Activated CD8-positive, alpha-beta memory T cell treated with anti-CD3 and anti-CD28 coated beads, Interleukin-2, amount 10 ng/mL, durations not matched to agents 7 days and 5 days (primary cell): ENCODE measurements at places on chromosomes 12 and 14. TPM values are rescaled to one million over a fixed set of nuclear protein-coding genes. Genes with fewer than 3 reads are reported as not detected.

DNA sequence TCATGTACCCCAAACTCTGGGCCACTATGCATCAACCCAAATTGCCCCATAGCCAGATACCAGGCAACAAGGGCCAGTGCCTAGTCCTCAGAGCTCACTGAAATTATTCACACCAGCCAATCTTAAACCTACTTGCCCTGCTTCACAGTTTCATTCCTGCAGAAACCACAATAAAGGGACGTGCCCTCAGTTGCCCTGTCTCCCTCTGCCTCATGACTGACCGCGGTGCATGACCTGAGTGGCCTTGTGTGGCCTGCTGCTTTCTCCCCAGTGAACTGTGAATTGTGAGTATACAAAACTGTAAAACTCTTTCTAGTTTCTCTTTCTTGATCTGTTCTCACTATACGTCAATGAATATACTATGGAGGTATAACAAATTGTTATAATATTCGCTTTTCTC is 490.9 kb upstream of the MIS18BP1 start:
- no peak for DNase-seq

Gene TC2N
- 46.3 TPM for total RNA-seq

Gene LTBP2
- total RNA-seq, result 0.12 TPM

DNA sequence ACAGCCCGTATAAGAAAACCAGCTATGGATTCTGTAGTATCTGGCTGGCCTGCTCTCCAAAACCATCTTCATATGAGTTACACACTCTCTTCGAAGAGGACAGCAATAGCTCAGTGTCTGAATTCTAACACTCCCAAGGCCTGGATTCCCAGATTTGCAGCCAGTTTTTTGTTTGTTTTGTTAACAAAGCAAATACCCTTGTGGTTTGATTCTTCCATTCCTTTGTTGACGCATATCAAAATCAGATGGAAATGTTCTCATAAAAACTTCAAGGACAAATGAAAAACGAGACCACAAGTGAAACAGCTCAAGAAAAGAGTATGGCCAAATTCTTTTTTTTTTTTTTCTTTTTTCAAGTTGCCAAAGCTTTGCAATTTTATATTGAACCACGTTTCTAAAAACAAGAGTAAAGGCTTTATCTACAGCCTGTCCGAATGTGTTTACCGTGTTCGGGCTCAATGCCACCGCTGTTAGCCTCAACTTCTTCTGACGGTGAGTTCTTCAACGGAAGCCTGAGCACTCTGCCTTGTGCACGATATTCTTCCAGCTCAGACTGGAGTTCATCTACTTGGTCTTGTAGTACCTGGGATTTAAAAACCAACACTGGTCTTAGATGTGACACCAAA is 67.5 kb downstream of the NIN start:
- no peak for DNase-seq

Gene CTSG
- not detected for total RNA-seq

GRCh38 chr12:62328296-62328921 is 68.2 kb downstream of the USP15 start:
- DNase-seq, result no peak

DNA sequence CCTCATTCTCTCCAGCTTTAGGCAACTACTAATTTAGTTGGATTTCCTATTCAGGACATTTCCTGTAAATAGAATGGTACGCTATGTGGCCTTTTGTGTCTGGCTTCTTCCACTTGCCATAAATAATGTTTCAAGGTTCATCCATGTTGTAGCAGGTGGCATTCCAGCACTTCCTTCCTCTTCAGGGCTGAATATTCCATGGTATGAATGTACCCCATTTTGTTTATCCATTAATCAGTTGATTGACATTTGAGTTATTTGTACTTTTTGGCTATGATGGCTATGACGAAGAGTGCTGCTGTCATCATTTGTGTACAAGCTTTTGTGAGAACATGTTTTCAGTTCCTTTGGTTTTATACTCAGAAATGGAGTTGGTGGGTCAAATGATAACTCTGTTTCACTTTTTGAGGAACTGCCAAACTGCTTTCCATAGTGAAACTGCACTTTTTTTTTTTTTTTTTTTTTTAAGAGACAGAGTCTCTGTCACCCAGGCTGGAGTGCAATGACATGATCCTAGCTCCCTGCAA is 6.5 kb upstream of the CDK2AP1 start:
- no peak for DNase-seq

- DNase-seq, result no peak
Observed at GRCh38 chr12:82366197-82366596, 7.9 kb downstream of the METTL25 start.

DNA sequence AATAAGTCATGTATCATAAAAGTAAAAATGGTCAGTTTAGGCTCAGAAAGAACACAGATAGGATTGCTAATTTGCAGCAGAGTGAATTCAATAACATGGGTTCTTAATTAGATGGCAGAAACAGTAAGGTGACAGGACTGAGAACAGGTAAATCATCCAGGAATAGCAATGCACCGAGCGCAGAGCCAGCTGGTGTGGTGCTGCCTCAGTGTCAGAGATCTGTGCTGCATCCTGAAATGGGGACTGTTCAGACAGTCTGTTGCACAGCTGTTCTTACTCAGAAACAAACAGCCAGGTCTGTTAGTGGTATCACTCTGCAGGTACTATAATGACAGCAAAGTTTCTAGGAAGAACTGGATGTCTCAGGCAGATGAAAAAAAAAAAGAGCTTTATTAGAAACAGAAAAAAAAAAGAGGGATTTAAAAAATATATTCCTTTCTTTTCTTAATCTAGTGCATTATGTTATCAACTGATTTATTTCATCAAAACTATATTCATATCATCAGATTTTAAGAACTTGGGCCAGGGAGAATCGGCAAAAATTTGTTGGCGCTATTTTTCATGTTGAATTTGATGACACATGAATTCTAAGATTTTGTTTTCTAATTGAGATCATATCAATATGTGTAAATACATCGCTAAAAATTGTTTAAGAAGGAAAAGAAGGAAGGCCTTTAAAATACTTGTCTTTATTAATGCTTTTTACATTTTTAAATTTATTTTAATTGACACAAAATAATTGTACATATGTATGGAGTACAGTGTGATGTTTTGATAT is 501.8 kb downstream of the PRKD1 start:
- DNase-seq, result no peak

DNA sequence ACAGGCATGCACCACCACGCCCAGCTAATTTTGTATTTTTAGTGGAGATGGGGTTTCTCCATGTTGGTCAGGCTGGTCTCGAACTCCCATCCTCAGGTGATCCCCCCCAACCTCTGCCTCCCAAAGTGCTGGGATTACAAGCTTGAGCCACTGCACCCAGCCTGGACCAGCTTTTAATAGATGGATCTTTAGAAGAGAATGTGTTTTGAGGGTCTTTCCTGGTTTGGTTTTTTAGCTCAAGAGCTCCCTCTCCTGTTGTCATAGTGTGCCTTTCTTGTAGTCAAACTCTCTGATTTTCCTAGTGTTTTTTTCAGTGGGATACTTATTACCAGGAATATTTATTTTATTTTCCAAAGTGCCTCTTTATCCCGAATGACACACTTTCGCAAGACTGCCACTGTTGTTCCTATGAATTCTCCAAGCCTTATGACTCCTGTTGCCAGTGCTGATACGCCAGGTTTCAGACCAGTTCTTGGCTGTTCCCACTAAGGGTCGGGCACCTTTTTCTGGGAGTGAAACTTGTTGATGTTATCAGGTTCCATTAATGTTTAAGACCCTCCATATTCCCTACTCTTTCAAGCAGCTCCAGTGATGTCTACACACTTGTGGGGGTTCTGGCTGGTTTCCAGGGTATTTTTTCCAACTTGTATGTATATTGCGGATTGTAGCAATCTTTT is 31.5 kb upstream of the LIMA1 start:
- no peak for DNase-seq

DNA sequence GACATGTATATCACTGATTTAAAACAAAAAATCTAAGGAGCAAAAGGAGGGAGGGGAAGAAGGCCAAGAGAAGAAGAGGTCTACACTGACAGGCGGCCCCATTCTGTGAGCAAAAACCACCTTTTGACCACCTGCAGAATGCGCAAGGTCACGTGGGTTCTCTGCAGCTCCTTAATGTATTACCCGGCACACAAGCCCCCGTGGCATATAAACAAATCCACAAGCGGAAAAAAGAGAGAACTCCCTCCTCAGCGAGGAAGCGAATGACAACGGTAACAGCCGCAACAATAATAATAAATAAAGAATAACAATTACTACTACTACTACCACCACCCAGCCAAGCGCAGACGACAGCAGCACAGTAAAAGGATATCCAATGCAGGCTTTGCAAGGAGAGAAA is 1.3 kb downstream of the KSR2 start:
- DNase-seq, result no peak

Gene CD4
- 0.82 TPM for total RNA-seq

- DNase-seq, result no peak
Observed at GRCh38 chr12:125284945-125285685, 219.9 kb downstream of the AACS start.

DNA sequence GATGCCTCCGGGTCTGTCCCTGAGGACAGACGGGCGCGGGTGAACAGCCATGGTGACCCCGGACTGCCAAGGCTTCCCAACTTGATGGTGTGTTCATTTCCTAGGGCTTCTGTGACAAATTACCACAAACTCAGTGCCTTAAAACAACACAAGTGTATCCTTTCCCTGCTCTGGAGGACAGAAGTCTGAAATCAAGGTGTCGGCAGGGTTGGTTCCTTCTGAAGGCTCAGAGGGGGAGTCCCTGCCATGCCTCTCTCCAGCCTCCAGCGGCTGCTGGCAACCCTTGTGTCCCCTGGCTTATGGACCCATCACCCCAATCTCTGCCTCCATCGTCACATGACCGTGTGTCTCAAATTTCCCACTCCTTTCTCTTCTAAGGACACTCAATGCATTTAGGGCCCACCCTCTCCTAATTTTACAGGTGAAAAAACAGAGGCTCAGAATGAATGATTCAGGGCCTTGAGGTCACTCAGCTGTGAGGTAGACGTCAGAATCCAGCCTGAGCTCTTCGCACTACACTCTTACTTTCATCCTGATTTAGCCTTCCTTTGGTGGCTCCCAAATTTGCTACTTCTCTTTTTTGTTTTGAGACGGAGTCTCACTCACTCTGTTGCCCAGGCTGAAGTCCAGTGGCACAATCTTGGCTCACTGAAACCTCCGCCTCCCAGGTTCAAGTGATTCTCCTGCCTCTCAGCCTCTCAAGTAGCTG is 45.4 kb downstream of the VCPKMT start:
- DNase-seq, result no peak

DNA sequence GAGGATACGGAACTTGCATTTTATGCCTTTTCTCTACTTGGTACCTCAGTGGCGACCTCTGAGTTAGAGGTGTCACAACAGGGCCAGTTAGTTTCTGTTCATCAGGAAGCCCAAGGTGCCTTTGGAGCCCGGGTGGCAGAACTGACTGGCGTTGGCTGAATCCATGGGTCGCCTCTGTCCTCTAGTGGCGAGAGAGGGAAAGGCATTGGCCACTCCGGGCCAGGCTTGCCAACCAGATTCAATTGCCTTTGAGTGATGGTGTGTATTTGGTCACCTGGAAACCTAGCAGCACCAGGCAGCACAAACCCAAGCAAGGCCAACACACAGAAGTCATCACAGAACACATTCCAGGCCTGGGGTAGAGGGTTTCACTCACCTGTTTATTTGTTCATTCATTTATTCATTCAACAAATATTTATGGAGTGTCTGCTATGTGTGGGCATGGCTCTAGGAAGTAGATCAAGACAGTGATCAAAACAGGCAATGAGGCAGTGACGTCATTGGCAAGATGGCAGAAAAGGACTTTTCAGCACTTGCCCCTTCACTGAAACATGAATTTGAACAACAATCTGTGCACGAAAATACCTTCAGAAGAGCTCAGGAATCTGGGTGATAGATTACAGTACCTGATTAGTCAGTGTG is 40.5 kb upstream of the KCNA5 start:
- DNase-seq, result peak; percentile 64

DNA sequence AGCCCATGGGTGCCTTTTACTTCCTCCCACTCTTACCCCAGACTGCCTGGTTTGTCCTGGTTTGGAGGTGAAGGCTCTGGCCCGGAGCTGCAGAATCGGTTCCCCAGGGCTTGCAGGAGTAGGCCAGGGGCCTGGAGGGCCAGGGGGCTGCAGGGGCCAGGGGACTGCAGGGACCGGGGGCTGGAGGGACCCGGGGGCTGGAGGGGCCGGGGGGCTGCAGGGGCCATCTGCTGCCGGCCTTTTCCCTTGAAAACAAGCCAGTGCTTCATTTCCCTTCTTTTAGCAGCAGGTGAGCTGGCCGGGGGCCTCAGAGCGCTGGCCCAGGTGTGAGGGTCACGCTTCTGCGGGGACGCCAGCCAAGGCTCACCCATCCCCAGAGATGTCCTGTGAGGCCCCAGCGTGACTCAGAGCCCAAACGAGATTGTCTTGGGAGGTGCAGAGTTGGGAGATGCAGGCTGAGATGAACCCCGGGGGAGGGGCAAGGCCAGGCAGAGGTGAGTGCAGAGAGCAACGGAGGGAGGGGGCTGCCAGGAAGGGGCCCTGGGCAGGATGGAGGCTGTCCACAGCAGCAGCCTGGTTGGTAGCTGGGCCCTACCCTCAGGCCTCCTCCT is 154.9 kb downstream of the KIF26A start:
- no peak for DNase-seq

GRCh38 chr14:73887694-73888459 is 1.2 kb downstream of the ZNF410 start:
- no peak for DNase-seq

DNA sequence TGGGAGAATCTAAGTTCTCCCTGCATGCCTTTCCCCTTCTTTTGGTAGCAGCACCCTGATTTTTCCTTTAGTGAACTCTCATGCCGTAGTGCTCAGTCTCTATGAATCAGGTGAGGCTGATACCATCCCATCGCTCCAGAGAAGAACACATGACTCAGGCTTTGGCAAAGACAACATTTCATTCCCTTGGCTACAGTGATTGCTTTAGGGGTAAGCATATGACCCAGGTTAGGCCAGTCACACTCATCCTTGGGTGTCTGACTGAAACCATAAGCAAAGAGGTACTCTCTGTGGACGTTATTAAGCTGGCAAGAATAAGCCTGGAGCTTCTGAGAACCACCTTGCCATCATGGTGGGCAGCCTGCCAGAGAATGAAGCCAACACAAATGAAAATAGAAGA is 141.8 kb downstream of the MYRFL start:
- DNase-seq, result no peak

Gene VRTN
- not detected for total RNA-seq

DNA sequence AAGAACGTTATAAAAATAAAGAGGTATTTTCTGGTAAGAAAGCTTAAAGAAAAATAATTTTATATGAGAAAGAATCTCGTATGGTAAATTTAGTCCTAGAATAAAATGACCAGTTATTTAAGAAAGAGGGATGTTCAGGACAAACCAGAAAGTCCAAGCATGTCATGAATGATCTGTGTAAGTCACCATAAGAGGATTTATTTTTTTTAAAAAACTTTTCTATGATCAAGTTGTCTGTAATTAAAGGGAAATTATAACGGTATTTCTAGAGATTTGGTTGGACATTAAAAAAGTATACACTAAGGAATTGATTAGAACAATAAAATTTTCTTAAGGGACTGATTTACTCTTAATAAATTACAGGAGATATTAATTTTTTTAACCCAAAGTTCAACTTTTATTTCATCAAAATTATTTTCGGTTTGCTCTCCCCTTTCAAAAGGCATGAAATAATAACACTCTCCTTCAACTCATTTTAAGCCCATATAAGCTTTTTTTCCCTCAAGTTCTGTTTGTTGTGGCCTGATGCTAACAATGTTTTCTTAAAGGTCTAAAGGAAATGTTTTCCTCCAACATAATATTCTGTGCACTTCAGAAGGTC is 49.9 kb upstream of the CPSF6 start:
- no peak for DNase-seq

Gene OR10P1
- total RNA-seq, result not detected

GRCh38 chr14:101825797-101826196 is 64.3 kb downstream of the PPP2R5C start:
- no peak for DNase-seq
